ENCODE measurements at places on chromosomes 4 and X. TPM values are rescaled to one million over a fixed set of nuclear protein-coding genes. Genes with fewer than 3 reads are reported as not detected.

The FAM241A gene
- 11.3 TPM for total RNA-seq

The ZMAT1 gene
- total RNA-seq, result 4.5 TPM

The RAB40A gene
- total RNA-seq, result 0.10 TPM

The MAGEB6 gene
- total RNA-seq, result not detected

The RHOXF1 gene
- total RNA-seq, result not detected

The ABCE1 gene
- 29.5 TPM for total RNA-seq

The PTTG2 gene
- 1.0 TPM for total RNA-seq

The ADGRG4 gene
- not detected for total RNA-seq

The CT45A3 gene
- not detected for total RNA-seq

The MAGEA4 gene
- total RNA-seq, result not detected

The DCX gene
- not detected for total RNA-seq

The SLC26A1 gene
- not detected for total RNA-seq

The NWD2 gene
- total RNA-seq, result not detected

The EXOC1L gene
- not detected for total RNA-seq

The ADGRA3 gene
- 37.3 TPM for total RNA-seq

The VEGFD gene
- 12.4 TPM for total RNA-seq
